Activated T-cell treated with anti-CD3 and anti-CD28 coated beads, Interleukin-2, amount 50 U/mL, for 24 hours (primary cell): ENCODE measurements at places on chromosomes 4 and X.
A peak's percentile ranks its signal among the peaks of the same experiment; 100 is the strongest.

GRCh38 chr4:155342142-155342541 is 34.6 kb downstream of the MAP9 start:
- no peak for DNase-seq

- DNase-seq: no peak
These were observed 1390.9 kb downstream of the C4orf33 start for GRCh38 chr4:130486841-130487240.

DNA sequence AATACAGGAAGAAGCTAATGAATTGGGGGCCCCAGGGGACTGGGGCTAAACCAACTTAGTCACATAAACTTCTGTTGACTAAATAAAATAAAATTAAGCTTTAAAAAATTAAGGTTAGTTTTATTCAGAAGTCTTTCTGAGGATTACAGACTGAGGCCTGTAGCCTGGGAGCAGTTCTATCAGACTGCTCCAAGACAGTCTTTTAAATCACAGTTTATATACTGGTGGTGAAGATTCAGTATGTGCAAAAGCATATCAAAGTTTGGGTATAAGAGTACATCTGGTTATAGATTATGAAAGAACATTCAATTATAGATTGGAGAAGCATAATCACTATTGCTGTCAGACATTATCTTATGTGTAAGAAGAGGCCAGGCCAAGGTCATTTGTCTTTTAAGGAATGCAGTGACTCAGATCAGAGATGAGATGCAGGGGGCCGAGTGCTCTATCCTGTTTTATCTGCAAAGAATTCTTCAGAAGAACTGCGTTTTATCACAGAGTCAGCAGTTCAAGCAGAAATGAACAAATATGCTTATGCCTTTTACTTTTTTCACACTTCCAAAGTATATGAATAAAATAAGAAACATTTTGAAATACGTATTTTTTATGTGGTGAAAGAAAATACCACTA is 109.4 kb downstream of the PDHA2 start:
- DNase-seq: no peak

- no peak for DNase-seq
These were observed 13.5 kb downstream of the RXFP1 start for GRCh38 chr4:158535130-158535614.

- no peak for DNase-seq
These were observed 30.2 kb downstream of the GPRIN3 start for GRCh38 chr4:89277412-89277811.

GRCh38 chr4:148397771-148398170 is 44.4 kb downstream of the NR3C2 start:
- no peak for DNase-seq

- DNase-seq: no peak
These were observed 21.2 kb downstream of the TRAM1L1 start for GRCh38 chr4:117063961-117064696.

GRCh38 chrX:100798484-100799214 is 21.5 kb upstream of the CSTF2 start:
- no peak for DNase-seq

- no peak for DNase-seq
These were observed 49.2 kb upstream of the TAB3 start for GRCh38 chrX:30938295-30938694.

GRCh38 chr4:56990109-56990905 is 11.6 kb downstream of the POLR2B start:
- DNase-seq: no peak

GRCh38 chr4:166252487-166253402 is 379.7 kb downstream of the TLL1 start:
- no peak for DNase-seq

- DNase-seq: no peak
These were observed 54.7 kb upstream of the FAM9C start for GRCh38 chrX:13099121-13099520.

- no peak for DNase-seq
These were observed 6.8 kb upstream of the CLCN5 start for GRCh38 chrX:49915361-49916222.

DNA sequence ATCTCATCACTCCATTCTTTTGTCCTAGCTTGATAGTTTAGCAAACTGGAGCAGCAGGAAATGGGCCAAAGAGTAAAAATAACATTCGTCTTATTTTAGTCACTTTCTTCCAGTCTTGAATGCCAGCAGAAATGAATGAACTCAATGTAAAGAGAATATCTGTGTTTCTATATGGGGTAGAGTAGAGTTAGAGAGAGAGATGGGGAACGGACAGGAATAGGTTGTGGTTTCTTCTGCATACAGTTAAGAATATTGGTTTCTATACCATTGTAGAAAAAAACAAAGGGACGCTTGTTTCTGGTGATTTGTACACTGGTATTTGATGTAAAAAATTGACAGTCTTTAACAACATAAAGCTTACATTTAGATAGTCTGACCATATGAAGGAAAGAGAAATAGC is 8.9 kb downstream of the GPR174 start:
- no peak for DNase-seq

GRCh38 chrX:40174001-40174853 is 76.5 kb upstream of the BCOR start:
- peak; percentile 79 for DNase-seq

DNA sequence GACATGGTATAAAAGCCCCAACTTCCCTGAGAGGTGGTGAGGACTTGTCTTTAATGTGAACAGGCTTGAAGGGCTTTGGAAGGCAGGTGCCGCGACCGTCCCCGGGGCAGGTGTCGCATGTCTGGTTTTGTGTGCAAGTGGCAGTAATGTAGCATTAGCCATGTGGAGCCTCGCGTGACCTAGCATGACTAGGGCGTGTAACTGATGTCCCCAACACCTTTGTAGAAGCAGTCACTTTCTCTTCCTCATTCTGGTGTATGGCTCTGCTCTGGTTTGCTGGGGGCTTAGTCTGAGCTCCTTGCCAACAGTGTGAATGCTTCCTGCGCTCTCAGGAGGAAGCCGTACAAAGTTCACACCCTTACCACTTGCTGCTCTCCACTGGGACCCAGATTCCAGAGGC is 145.7 kb downstream of the AMMECR1 start:
- DNase-seq: no peak
